ENCODE measurements at places on chromosomes 1 and 21.

DNA sequence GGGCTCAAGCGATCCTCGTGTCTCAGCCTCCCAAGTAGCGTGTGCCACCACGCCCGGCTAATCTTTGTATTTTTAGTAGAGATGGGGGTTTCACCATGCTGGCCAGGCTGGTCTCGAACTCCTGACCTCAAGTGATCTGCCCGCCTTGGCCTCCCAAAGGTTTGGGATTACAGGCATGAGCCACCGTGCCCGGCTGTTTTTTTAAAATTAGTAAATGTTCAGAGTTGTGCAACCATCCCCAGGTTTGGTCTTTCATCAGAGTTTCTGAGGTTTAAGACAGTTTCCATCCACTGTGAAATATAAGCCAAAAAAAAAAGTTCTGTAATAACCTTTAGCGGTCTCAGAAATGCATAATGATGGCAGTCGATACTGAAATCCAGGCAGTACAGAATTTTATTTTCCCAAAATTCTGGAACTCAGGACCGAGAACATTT is 550 bp upstream of the SYT11 start:
- peak; percentile 22 for DNase-seq

DNA sequence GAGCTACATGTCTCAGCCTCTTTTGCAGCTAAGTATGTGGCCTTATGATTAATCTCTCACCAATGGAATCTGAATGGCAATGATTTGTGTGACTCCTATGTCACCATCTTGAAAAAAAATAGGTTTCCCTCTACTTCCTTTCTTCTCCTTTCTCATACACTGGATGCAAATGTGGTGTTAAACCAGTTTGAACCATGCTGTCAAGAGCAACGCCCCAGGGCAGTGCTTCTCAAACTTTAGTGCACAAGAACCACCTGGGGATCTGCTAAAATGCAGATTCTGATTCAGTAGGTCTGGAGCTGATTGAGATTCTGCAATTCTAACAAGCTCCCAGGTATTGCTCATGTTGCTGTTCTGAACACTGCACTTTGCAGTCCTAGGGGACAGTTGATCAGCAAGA is 44.7 kb upstream of the ZNF644 start:
- no peak for DNase-seq

DNA sequence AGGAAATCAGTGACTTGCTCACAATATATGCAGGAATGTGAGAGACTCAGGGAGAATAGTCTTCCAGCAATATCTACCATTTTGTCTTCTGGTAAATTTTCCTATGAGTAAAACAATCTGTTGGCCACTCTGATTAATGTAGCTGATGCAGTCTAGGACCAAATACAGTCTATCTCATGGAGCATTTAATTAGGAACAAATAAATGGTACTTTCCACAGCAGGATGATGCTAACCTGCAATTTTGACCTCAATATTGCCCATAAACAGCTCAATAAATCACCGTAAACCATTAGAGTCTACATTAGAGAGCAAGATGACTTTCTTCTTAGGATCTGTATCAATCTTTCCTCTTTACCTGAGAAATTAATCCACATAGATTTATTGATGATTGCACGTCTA is 567.7 kb upstream of the B3GALT2 start:
- no peak for DNase-seq

DNA sequence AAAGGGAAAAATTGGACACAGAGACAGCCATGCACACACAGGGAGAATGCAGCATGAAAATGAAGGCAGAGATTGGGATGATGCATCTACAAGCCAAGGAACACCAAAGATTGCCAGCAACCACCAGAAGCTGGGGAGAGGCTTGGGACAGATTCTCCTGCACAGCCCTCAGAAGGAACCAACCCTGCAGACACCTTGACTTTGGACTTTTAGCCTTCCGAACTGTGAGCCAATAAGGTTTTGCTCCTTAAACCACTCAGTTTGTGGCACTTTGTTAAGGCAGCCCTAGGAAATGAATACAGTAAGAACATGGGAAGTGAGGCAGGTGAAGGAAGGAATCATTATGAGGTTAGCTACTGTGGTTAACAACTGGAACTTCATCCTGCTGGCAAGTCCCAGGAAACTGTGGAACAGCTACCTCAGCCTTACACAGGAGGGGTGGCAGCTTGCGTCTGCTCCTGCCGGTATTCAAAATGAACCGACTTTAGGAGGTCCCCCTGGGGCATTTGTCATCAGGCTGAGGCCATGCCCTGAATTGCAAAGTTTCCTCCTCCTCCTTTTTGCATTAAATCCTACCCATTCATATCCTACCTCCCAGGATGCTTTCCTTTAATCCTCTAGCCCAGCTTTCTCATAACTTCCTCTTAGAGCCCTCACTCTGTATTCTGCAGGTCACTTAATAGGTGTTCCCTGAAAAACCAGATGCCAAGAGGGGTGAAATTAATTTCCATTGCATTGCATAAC is 15.4 kb downstream of the CD247 start:
- no peak for DNase-seq

GRCh38 chr1:10308001-10308400 is 90.9 kb upstream of the PGD start:
- DNase-seq: no peak

DNA sequence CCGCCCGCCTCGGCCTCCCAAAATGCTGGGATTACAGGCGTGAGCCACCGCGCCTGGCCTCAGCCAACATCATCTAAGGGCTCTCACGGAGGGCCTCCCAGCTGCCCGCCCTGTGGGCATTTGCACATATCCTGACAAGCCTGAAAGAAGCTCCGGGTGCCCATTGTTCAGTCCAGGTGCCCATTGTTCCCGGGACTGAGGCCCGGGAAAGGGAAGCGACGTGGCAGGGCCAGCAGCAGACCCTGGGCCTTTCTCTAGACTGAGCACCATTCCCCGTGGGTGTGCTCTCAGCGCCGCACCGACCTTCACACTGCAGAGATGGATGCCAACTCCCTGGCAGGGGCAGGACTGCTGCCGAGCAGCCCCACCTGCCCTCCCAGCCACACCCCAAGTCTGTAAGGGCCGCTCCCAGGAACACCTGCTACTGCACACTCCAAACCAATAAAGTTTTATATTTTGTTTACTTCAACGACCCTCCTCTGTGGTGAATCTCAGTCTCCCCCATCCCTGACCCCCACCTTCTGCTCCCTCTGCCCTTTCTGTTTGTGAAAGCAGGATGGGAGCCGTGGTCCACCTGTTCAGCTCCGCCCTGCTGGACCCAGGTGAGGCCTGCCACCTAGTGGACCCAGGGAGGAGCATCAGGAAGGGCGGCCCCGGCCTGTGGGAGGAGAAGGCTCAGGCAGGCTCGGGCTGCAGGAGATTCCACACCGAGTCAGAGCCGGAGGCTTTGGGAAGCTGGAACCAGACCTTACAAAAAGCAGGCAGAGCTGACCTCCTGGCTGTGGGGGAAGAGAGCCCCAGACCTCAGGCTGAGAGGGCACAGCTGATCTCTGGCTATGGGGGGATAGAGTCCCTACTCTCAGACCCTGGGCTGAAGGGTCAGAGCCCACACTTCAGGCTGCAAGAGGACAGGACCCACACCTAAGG is 1.1 kb upstream of the TMEM82 start:
- peak; percentile 14 for DNase-seq

DNA sequence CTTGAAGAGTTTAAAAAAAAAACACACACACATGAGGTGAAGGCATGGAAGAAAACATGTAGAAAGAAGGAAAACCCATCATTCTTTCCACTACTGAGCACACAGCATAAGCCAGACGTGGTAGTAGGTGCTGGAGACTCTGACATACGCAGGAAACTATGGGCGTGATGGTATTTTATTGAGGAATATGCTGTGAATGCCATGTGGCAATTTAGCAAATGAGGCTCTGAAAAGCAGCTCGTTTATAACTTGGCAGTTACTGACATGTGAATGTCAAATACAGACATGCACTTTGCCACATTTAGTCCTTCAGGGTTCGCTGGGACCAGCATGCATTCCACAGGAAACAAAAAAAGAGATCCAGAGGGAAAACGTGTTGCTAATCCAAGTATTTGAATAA is 74.3 kb upstream of the IFNAR2 start:
- no peak for DNase-seq

DNA sequence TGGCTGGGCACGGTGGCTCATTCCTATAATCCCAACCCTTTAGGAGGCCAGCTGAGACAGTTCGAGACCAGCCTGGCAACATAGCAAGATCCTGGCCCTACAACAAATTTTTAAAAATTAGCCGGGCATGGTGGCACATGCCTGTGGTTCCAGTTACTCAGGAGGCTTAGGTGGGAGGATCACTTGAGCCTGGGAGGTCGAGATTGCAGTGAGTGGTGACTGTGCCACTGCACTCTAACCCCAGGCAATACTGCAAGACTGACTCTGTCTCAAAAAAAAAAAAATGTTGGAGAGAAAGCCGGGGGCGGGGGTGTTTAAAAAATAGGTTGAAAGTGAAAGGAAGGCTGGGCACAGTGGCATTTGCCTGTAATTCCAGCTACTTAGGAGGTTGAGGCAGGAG is 16.5 kb downstream of the CLDN19 start:
- no peak for DNase-seq

GRCh38 chr1:18989176-18989799 is 32.8 kb upstream of the IFFO2 start:
- DNase-seq: no peak

GRCh38 chr1:201649761-201650622 is 111.1 kb downstream of the NAV1 start:
- no peak for DNase-seq

DNA sequence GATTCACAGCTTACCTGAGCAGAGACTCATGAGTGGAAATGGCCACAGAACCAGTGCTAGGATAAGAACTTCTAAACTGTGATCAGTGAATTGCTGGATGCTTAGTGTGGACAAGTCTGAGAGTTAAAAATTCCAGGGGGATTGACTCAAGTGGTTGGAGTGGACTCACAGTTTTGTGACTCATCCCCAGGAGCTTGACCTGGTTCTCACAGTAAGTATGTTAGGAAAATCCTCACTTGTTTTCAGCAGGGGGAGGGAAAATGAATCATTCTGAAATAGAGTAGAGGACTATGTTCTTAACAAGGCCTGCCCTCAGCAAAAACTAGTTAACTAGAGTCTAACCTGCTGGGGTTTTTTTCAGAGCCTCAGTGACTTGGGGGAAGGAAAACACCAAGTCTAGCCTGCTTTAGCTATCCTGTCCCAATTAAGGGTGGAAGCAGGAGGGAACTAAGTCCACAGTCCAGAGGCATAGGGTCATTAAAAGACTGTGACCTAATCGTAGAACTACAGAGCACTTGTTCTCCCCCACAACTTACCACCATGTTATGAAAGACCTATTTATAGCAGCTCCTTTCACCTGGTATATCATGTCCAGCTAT is 6.1 kb upstream of the CDC73 start:
- no peak for DNase-seq

DNA sequence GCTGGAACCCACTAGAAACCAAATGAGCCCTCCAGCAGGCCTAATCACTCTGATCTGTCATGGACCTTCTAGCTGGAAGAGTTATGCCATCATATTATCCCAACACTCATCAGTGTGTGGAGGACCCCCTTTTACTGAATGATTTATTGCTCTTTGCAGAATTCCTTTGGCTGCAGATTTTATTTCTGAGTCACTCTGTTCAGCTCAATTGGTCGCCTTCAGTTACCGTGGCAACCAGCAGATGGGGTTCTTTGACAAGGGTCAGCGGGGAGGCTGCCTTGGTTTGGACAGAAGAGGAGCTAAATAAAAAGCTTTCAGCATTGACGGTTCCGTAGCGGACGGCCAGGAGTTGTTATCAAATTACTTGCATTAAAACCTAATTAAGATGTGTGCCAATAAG is 220.1 kb downstream of the SDCCAG8 start:
- DNase-seq: no peak

- no peak for DNase-seq
Observed at GRCh38 chr1:11825131-11825530, 19.1 kb downstream of the CLCN6 start.

DNA sequence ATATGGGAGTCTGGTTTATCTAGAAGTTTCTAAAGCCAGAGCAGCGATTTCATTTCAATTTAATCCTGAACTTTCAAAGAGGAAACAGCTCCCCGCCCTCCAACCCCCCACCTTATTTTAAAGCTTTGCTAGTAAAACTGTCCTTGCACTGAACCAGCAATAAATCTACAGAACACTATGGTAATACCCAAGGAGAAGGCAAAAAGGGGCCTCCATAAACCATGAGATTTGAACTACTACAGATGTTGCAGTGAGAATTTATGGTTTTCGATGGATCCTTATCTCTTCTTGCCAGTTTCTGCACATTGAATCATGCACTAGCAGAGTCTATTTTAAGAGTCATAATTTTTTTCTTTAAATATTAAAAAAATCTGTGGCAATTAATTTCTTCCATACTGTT is 64.8 kb upstream of the BEND5 start:
- DNase-seq: no peak

DNA sequence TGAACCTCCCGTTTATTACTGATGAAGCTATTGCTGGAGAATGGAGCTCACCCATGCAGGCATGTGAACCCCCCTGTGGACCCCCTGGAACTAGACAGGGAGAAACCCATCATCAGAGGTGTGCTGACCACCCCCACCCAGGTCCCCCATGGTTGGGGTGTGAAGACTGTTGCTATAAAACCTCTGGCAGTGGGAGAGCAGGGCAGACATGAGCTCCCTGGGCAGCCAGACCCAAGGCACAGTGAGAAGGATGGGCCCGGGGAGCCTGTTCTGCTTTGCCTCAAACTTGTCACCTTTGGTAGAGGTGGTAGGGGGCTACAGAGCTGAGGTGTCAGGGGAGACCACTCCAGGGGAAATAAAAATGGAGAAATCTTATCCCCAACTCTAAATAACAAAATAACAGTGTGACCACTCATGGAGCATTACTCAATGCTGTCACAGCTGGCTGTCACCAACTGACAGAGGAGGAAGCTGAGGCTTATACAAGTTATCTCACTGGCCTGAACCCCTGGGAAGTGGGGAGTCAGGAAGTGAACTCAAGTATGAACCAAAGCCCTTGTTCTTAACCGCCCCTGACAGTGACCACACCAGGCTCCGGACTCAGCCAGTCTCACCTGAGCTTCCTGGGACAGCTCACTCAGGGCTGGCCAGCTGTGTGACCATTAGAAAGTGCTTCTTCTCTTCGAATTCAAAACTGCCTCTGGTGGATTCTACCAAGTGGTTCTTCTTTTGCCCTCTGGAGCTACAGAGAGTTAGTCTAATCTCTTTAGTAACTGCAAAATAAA is 698.8 kb downstream of the MATN1 start:
- no peak for DNase-seq

DNA sequence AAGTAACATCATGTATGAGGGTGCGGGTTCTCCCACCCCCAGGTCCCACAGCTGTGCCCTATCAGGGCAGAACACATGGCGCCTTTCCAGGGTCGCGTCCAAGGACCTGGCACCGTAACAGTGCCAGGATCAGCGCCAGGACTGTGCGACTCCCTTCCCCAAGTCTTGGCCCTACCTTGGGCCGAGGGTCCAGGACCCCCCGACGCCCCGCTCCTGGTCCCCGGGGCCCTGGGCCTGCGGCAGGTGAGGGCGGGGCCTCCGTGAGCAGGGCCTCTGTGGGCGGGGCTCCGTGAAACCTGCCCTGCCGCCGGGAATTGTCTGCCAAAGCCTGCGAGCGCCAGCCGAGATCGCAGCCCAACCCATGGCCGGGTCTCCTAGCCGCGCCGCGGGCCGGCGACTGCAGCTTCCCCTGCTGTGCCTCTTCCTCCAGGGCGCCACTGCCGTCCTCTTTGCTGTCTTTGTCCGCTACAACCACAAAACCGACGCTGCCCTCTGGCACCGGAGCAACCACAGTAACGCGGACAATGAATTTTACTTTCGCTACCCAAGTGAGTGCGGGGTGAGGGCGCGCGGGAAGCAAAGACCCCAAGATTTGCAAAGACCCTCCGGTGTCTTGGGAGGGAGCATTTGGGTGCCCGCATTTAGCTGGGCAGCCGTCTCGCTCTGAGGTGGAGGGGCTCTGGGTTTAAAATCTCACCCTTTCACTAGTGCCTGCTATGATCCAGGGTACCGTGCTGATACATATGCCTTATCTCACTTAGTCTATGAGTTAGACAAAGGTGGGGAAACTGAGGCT is at the start of gene RHBG:
RHBG (plus strand) TSS at position 323 of the 796 bp plus-strand sequence; CDS start at position 362, 39 bp downstream.
- DNase-seq: no peak
